Stimulated activated CD8-positive, alpha-beta memory T cell treated with anti-CD3 and anti-CD28 coated beads, Interleukin-7, amount 100 ng/mL, for 1 hour (primary cell): ENCODE measurements at places on chromosomes 3 and 15.

DNA sequence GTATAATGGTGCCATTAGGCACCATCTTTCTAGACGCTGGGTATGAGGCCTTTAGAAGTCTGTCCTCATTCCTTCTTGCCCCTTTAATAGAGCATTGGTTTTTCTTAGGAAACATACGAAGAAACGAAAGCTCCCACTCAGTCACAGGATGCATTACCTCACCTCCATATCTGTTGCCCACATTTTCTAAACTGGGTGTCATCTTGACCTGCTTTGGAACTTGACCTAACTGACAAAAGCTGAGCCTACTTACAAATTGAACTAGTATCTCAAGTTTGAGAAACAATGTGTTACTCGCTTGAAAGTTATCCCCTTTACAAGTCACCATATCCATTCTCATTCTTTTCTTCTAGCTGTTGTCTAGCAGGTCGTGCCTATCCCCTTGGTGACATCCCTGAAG, 102.7 kb downstream of the VPS8 start:
- DNase-seq: no peak

GRCh38 chr3:37174532-37175126, at the start of gene LRRFIP2:
Gene LRRFIP2 (minus strand): TSS chr3:37174582. CDS start chr3:37148983, 25,599 bp downstream.
- no peak for DNase-seq

DNA sequence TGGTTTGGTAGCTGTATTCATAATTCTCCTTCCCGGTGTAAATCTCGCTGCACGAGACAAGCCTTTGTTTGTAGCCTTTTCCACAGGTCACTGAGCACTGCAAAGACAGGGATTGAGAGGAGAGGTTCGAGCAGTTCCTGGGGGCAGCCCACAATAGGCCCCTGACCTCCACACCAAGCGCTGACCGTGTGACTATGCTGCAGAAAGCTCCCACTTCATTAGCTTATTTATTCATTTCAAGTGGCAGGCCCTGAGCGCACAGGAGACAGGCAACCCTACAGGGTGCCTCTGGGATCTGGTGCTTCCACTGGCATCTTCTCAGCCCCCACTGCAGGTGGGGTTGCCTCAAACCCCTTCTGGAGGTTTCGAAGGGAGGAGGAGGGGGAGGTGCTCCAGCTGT, 140.9 kb downstream of the ADAMTS9 start:
- DNase-seq: no peak

GRCh38 chr15:60661080-60661645, 182.2 kb upstream of the ICE2 start:
- DNase-seq: no peak

GRCh38 chr15:64775551-64776401, at the start of gene RBPMS2:
Gene RBPMS2 (minus strand): TSS chr15:64775589. CDS start chr15:64775319, 270 bp downstream.
- no peak for DNase-seq

GRCh38 chr15:31274496-31275330, 51.9 kb upstream of the KLF13 start:
- no peak for DNase-seq

DNA sequence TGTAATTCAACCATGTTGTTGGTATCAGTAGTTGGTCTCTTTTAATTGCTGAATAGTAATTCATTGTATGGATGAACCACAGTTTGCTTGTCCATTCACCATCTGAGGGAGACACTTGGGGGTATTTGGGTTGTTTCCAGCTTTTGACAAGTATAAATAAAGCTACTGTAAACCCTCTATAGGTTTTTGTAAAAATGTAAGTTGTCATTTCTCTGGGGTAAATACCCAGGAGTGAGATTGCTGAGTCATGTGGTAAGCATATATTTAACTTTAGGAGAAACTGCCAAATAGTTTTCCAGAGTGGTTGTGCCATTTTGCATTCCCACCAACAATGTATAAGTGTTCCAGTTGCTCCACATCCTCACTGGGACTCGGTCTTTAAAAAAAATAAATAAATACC, 15.4 kb upstream of the LHFPL4 start:
- DNase-seq: no peak

- DNase-seq: no peak
These were observed 15.3 kb downstream of the NUP210 start for GRCh38 chr3:13404626-13405452.

DNA sequence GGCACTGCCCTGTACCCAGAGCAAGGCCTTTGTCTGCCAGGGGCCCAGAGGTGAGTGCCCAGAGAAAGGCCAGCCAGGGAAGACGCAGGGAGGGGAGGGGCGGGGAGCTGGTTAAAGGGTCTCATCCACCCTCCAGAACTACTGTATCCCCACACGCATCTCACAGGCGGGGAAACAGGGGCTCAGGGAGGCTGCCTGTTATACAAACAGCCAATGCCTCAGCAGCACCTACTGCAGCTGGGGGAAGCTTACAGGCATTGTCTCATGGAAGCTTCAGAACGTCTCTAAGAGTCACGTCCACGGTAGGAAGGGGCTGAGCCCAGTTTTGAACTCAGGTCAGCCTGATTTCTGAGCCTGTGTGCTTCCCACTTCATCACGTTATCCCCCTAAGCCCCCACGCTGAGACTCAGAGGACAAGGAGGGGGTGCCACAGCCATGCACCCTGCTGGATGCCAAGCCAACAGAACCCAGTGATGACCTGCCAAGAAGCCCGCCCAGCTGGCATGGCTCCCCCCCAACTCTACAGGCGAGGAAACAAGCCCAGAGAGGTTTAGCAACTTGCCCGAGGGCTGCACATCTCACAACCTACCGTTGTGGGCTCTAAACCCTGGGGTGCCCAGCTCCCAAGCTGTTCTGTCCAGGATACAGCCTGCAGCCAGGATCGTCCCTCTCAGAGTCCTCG, 54.5 kb downstream of the IQSEC1 start:
- no peak for DNase-seq

GRCh38 chr3:105222568-105223093, 144.1 kb upstream of the ALCAM start:
- no peak for DNase-seq

DNA sequence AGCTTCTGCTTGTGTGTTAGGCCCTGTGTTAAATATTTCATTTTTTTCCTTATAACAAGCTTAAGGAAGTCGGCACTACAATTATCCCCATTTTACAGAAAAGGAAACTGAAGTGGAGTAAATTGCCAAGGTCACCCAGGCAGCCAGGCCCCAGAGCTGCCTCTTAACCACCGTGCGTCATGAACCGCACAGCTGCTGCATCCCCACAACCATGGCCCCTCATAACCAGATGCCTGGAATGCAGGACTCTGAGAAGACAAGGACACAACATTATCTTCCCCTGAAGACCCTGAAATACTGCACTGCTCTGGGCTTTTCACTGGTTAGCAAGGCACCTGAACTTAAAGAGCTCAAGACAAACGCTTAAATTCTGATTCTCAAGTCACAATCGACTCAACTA, 14.6 kb downstream of the LRIG1 start:
- DNase-seq: no peak

DNA sequence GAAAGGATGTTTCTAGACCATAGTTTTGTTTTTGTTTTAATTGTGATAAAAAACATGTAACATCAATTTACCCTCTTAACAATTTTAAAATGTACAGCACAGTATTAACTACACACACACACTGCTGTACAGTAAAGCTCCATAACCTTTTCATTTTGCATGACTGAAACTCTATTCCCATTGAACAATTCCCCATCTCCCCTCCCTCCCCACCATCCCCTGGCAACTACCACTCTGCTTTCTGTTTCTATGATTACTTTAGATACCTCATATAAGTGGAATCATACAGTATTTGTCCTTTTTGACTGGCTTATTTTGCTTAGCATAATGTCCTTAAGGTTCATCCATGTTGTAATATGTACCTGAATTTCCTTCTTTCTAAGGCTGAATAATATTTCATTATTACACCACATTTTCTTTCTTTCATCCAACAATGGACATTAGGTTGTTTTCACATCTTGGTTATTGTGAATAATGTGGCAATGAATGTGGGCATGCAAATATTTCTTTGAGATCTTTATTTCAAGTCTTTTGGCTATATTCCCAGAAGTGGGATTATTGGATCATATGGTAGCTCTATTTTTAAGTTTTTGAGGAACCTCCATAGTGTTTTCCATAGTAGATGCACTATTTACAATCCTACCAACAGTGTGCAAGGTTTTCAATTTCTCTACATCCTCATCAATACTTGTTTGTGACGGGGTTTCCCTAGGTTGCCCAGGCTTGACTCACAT, 10.7 kb downstream of the CHST14 start:
- no peak for DNase-seq

DNA sequence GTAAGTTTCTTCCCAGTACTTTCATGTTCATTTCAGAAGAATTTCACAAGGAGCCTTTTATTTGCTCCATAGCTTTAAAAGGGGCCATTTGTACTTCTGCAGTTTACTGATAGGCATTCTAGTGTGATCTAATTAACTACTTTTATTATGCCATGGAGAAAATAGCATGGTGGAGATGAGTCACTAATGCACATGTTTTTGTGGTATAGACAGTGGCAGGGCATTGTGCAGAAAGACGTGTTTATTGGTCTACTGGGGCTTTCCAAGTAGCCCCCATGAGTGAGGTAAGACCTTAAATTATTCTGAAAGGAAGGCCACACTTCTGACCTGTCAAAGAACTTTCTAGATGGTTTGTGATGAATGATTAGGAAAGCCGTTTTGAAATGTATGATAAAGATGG, 810.0 kb upstream of the NR2F2 start:
- no peak for DNase-seq

DNA sequence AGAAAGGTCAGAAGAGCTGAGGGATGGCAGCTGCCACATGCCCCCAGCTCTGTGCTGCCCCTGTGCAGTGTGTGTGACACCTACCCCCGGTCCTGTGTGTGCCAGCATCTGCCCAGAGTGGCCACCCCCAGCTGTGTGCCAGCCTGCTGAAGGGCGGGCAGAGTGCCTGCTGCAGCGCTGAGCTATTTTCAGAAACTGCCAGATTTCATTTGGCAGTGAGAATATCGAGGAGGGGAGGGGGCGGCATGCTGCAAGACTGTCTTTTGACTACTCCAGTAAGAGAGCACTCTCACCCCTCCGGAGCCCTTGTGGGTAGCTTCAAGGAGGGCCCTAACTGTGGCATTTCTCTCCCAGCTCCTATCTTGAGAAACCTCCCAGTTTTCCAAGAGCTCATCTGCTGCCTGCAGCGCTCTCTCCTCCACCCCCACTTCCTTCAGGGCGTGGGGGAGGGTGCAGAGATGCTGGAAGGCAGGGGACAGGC, 25.2 kb upstream of the DOCK3 start:
- no peak for DNase-seq

- no peak for DNase-seq
These were observed 81.7 kb downstream of the CD47 start for GRCh38 chr3:108008931-108009639.

DNA sequence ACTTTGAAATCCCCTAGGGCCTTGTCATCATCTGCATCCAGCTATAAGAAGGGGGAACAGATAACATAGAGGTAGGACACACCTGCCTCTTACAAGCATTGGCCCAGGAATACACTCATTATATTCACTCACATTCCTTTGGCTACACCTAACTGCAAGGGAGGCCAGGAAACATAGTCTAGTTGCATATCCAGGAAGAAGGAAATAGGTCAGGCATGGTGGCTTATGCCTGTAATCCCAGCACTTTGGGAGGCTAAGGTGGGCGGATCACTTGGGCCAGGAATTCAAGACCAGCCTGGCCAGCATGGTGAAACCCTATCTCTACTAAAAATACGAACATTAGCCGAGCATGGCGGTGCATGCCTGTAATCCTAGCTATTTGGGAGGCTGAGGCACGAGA, 48.8 kb downstream of the GTPBP8 start:
- no peak for DNase-seq

DNA sequence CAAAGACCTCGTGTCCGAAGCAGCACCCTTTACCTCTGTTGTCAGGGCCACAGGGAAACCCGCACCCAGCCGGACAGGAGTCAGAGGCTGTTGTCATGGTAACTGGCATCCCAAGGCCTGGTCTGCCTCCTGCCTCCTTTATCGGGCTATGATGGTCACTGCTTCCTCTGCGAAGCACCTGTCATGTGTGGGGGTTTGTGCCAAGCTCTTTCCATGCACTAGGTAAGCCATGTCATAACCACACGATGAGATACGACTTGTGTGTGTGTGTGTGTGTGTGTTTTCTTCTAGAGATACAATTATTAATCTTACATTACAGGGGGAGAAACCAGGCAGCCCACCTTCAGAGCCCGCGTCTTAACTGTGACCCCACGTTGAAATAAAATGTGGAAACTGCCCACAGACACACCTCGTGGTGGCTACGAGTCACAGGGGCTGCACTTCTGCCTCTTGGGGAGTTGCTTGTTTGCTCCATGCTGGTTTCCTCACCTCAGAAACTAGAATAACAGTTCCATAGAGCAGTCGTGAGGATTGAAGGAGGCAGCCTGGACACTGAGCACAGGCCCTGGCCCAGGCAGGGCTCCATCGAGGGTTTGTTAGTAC, 18.0 kb downstream of the ZDHHC19 start:
- DNase-seq: no peak

GRCh38 chr3:54322354-54322753, 200.0 kb downstream of the CACNA2D3 start:
- DNase-seq: no peak

- no peak for DNase-seq
These were observed 4.3 kb downstream of the CD276 start for GRCh38 chr15:73688455-73688854.

- peak; percentile 29 for DNase-seq
These were observed 14.1 kb downstream of the RNF123 start for GRCh38 chr3:49703443-49703927.

GRCh38 chr15:100464888-100465287, 63.9 kb downstream of the CERS3 start:
- DNase-seq: no peak

DNA sequence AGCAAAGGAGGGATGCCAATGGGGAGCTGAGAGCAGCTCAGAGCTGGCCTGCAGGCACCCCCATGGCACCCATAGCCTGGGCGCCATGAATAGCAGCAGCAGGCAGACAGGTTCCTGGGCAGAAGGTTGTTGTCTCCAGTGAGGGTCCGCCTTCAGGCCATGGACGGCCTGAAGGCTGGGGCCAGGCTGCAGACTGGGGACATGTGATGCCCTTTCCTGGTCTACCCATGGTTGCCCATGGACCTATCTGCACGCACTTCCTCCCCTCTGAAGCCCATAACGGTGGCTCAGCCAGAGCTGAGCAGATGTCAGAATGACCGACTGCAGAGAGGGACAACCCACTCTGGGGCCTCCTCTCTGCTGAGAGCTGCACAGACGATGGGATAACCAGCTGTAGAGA, 256.8 kb downstream of the PLOD2 start:
- no peak for DNase-seq

DNA sequence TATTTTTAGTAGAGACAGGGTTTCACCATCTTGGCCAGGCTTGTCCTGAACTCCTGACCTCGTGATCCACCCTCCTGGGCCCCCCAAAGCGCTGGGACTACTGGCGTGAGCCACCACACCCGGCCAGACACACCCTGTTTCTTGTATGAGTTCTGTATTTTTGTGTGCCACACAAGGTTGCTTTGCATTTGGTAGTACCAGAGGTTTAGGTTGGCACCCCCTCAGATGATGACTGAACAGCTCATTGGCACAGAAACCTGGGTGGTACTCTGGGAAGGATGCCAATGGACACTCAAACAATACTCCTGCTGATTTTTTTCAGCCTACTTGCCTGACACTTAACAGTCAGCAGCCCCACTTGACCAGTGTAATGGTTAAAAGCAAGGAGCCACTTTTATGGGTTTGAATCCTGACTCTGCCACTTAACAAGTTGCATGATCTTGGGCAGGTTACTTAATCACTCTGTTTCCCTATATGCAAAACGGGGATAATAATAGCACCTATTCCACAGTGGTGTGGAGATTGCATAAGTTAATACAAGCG, 39.2 kb upstream of the BCL2A1 start:
- no peak for DNase-seq

GRCh38 chr3:104629038-104629437, 737.7 kb upstream of the ALCAM start:
- DNase-seq: no peak
